ENCODE measurements at places on chromosomes 2 and 18. TPM values are rescaled to one million over a fixed set of nuclear protein-coding genes. Genes with fewer than 3 reads are reported as not detected.

VIL1 gene
- polyA plus RNA-seq: not detected

MGAT4A gene
- polyA plus RNA-seq: 113 TPM

PRKAG3 gene
- not detected for polyA plus RNA-seq

C2orf66 gene
- polyA plus RNA-seq: not detected

GRCh38 chr2:198168651-198169050 lies 364.3 kb downstream of the PLCL1 start:
- DNase-seq: no peak

DNA sequence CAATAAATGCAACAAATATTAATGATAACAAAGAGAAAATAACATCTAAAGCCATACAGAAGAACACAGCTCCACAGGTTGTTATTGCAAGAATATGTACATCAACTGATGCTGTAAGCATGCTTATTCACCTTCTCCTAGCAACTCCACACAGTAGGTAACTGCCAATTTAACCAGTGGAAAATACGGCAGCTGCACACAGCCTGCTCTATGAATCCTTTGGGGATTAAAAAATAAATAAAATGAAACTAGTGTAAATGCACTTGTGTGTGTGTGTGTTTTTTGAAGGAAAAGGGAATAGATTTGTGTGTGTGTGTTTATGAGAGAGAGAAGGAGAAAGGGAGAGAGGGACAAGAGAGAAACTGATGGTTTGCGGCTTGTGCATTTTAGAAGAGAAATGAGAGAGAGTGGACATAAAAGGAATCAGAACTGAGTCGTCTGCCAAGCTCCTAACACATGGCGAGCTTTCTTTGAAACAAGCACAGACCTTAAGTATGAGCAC lies 96.2 kb upstream of the PDE1A start:
- no peak for DNase-seq

DNA sequence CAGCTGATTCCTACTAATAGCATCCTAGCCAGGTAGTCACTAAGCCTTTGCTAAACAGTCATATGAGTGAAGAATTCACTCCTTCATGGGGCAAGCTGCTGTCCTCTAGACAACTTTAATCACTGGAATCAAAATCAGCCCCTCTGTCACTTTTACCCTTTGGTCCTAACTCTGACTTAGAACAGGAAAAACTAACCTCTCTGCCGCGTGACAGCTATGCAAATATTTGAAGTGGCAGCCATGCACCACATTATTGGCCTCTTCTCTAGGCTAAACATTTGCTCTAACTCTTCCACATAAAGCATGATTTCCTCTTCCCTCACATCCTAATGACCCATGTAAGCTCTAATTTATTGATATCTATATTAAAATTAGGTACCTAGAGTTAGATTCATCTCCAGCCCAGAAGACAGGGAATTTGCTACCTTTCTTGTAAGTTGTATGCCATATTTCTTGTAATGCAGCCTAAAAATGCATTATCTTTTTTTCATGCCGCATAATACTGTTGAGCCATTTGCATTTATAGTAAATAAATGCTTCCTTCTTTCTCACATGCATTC lies 12.8 kb upstream of the ONECUT2 start:
- no peak for DNase-seq

DNA sequence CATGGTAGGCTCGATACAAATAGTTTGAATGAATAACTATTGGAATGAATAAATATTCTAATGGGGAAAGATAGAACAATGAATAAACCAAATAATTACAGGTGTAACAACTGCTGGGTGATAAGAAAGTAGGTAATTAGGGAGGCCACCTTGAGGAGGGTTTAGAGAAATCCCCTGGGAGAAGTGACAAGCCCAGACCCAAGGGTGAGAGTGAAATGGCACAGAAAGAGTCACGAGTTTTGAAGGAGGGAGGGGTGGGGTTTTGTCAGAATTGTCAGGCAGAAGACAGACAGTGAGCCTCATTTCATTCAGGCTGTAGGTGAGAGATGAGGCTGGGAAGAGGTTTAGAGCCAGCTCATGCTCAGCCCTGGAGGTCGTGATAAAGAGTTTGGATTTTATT lies 71.6 kb upstream of the L3MBTL4 start:
- no peak for DNase-seq

DNA sequence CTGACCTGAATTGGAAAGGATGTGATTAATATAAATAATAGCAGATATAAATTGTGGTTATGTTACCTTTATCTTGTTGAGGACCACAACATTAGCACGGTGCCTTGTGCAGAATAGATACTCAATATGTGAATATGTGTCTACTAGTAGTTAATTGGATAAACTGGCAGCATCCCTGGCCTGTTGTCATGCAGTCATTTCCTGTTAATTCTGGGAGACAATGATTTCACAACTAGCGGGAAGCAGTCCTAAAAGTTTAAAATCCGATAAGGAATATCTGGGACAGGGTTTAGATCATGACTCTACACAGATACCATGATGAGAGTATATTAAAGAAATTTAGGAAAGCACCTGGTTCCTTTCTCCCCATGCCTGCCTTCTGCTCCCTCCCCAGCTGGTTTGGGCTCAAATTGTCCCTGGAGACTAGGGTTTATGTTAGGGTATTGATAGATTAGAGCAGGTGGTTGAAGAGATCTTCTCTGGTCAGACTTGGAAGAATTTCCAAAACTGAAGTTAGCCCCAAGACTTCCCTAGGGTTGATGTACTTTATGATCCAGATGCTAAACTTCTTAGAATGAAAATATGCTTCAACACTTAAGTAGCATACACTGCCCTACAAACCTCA lies 32.8 kb downstream of the CYBRD1 start:
- no peak for DNase-seq

GRCh38 chr2:214169281-214169680 lies 241.6 kb upstream of the VWC2L start:
- no peak for DNase-seq

GRCh38 chr18:21949326-21950015 lies 208.9 kb downstream of the MIB1 start:
- no peak for DNase-seq

- no peak for DNase-seq
Observed at GRCh38 chr2:170076189-170076588, 101.8 kb upstream of the MYO3B start.

- no peak for DNase-seq
Observed at GRCh38 chr2:65350651-65351056, 81.7 kb downstream of the SPRED2 start.

GRCh38 chr2:238786379-238786778 lies 61.5 kb upstream of the TWIST2 start:
- no peak for DNase-seq

GRCh38 chr18:250685-251084 lies 17.2 kb downstream of the THOC1 start:
- DNase-seq: no peak

- DNase-seq: no peak
Observed at GRCh38 chr2:239727182-239727775, 297.9 kb downstream of the NDUFA10 start.

DNA sequence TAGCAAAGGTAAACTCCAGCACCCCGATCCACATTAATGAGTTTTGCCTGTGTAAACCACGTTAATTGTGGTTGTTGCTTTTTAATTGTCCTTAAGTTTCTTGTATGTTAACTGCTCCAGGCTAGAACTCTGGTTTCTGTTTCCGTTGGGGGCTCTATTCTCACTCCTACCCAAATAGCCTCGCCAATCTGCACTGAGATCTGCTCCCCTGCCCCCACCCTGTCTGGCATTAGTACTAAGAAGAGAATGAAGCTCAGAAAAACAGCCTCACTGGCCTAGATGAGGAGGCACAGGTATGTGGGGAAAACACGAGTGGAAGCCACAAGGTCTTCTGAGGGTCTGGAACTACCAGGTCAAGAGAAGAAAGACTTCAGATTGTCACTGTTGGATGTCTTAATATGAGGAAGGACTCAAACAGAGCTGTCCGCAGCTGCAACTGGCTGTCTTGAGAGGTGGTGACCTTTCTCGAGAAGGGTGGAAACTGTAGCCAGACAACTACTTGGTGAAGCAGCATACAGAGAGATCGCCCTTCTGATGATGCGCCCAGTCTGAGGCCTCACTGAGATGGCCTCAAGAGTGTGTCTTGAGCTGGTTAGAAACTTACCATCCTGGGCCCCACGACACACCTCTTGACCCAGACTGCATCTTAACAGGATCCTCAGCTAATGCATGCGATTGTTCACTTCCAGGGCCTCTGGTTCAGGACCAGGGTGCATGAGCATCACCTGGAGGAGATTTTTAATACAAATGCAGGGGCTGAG lies 73.1 kb downstream of the TGOLN2 start:
- DNase-seq: no peak

GRCh38 chr2:119304847-119305246 lies 61.8 kb downstream of the C2orf76 start:
- no peak for DNase-seq

GRCh38 chr2:100537918-100538317 lies 24.9 kb upstream of the PDCL3 start:
- no peak for DNase-seq
